ENCODE measurements at places on chromosomes 16 and 17.

DNA sequence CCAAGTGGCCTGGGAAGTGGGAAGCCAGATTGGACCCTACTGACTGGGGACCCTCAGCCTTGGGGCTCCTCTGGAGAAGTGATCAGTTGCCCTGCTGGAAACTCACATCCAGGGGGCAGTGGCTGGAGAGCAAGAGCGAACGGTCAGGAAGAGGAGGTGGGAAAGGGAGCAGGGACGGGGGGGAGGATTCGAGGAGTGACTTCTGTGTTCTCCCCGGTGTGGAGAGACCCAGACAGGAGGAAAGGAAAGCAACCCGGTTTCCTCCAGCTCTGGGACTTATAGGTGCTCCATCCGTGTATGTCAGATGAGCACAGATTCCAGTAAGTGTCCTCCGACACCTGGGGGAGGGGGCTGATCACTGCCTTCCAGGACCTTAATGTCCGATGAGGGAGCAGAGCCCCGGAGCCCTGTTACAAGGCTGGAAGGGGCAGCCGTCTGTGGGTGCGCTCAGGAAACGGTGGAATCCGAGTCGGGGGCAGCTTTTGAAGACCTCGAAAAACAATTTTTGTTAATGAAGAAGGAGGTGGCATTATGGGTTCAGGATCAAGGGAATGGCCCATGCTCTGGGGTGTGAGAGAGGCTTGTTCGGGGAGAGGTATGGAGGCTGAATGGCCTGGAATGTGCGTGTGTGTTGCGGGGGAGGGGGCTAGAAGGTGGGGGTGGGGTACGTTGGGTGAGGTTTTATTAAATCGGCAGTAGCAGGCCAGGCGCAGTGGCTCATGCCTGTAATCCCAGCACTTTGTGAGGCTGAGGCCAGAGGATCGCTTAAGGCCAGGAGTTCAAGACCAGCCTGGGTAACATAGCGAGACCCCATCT, 34.8 kb upstream of the NDRG4 start:
- no peak for DNase-seq

DNA sequence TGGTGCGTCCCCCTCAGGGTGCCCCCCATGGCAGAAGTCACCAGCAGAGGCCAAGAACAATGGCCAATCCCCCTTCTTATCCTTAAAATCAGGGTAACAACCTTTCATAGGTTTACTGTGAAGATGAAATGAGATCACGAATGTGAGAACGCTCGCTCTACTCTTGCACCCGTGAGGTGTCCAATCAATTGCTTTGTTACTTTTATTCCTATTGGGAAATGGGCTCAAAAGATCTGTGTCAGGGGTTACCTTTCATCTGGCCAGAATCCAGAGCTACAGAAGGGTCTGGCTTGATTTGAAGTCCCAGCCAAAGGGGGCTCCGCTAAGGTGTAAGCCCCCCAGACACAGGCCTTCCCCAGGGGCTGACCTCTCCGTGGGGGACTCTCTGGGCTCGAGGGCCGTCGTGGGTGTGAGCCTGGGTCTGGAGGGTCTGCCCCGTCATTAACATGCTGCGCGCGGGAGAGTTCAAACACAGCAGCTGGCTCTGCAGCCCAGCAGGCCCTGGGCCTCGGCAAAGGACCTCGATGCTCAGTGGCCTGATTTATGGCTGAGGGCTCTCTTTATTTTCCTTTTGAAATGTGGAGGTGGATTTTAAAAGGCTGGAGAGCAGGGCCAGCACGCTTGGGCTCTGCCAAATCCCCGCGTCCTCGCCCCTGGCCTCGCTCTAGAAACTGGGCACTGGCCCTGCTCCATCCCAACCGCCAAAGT, 10.4 kb downstream of the ABR start:
- DNase-seq, result no peak

DNA sequence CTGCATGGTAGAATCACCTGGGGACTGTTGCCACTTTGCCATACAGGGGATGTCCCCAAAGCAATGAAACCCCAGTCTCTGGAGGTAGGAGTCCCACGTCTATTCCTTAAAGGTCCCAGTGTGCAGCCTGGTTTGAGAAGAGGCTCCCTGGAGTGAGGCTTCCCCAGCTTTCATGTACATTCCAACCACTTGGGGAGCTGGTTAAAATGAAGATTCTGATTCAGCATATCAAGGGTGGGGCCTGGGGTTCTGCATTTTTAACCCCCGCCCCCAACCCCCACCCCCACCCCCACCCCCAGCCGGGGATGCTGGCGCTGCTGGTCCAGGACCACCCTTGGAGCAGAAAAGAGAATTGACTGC, 241.2 kb downstream of the FOXL1 start:
- no peak for DNase-seq

- DNase-seq, result no peak
Measured at GRCh38 chr17:50561746-50562141, 1.2 kb downstream of the CACNA1G start.

DNA sequence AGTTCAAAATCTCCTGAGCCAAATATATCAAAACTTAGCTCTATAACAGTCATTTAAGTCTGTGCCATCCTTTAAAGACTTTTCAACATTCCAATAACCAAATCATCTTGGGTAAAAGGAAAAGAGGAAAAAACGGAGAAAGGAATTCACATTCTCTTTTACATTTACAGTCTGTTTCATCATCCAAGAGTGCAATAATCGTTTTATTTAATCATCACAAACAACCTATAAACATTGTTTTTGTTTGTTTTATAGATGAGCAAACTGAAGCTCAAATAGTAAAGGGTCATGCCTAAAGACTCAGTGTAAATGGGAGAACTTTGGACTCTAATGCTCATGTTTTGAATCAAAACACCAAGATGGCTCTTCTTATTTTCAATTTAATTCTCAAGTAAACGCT, 252.3 kb downstream of the TOX3 start:
- DNase-seq, result no peak

GRCh38 chr17:1484676-1485422, 7.6 kb downstream of the MYO1C start:
- no peak for DNase-seq

All from putamen (tissue), 1 donor.